ENCODE measurements at places on chromosomes 16 and 17. TPM values are rescaled to one million over a fixed set of nuclear protein-coding genes. Genes with fewer than 3 reads are reported as not detected.

RNF112 gene
- total RNA-seq, result 0.52 TPM

SLC16A5 gene
- 4.8 TPM for total RNA-seq

DNA sequence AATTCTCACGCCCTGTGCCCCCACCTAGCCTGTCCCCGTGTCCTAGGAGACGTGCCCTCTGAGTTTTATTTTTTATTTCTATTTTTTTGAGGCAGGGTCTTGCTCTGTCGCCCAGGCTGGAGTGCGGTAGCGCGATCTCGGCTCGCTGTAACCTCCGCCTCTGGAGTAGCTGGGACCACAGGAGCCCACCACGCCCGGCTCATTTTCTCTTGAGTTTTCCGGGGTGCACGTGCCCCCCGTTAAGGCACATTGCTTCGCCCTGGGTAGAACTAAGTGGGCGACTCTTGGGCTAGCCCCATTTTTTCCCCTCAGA, 655 bp upstream of the KLHDC4 start:
- H3K27ac ChIP-seq, result peak overlapping the region; percentile 78
- no peaks in the 10 kb centered on the region for H3K36me3 ChIP-seq
- no peak for DNase-seq

GRCh38 chr17:32609085-32609484, 122.3 kb downstream of the CDK5R1 start:
- DNase-seq, result peak; percentile 33
- no peak overlapping the region for H3K27ac ChIP-seq
- H3K4me3 ChIP-seq, result no peak overlapping the region
- H3K36me3 ChIP-seq, result no peaks in the 10 kb centered on the region
- no peaks in the 10 kb centered on the region for H3K4me1 ChIP-seq

DNA sequence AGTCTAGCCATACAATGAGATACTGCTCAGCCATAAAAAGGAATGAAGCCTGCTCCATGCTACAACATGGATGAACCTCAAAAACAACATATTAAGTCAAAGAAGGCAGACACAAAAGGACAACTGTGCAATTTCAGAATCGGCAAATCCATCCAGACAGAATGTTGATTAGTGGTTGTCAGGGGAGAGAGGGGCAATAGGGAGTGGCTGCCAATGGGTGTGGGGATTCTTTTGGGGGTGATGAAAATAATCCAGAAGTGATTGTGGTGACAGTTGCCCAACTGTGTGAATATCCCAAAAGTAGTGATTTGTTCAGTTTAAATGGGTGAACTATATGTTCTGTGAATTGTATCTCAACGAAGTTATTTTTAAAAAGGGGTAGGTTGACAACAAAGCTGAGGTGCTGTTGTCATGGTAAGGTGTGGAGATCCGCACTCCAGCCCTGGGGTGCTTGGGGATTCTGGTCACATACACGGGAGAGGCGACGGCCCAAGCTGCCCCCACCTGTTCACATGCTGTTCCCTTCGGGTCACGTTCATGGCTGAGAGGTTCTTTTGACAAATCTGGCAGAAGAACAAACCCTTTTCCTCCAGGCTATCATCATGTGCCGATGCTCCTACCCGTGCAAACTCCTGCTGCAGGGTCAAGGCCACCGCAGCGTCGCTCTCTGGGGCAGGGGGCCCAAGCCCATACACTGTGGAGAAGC, 9.6 kb downstream of the SLX4 start:
- no peak overlapping the region for H3K4me3 ChIP-seq
- no peaks in the 10 kb centered on the region for H3K4me1 ChIP-seq
- DNase-seq, result no peak
- no peaks in the 10 kb centered on the region for H3K36me3 ChIP-seq
- H3K27ac ChIP-seq, result no peak overlapping the region

- H3K36me3 ChIP-seq, result no peaks in the 10 kb centered on the region
- H3K4me1 ChIP-seq, result no peaks in the 10 kb centered on the region
- H3K27me3 ChIP-seq, result no peaks in the 10 kb centered on the region
- no peak overlapping the region for H3K27ac ChIP-seq
- DNase-seq, result no peak
Measured at GRCh38 chr17:58421711-58422110, 4.4 kb upstream of the RNF43 start.

- H3K36me3 ChIP-seq, result no peaks in the 10 kb centered on the region
- no peaks in the 10 kb centered on the region for H3K4me1 ChIP-seq
- H3K4me3 ChIP-seq, result no peak overlapping the region
- no peak overlapping the region for H3K27ac ChIP-seq
- DNase-seq, result no peak
Measured at GRCh38 chr16:61836804-61837393, 199.3 kb downstream of the CDH8 start.

- H3K36me3 ChIP-seq, result peaks cover 13% of the 10 kb centered on the region
- peaks cover 79% of the 10 kb centered on the region for H3K4me1 ChIP-seq
- no peak overlapping the region for H3K4me3 ChIP-seq
- H3K27me3 ChIP-seq, result no peaks in the 10 kb centered on the region
- H3K27ac ChIP-seq, result peak overlapping the region; percentile 22
- DNase-seq, result no peak
Measured at GRCh38 chr17:50692448-50693035, 15.2 kb downstream of the ANKRD40 start.

DNA sequence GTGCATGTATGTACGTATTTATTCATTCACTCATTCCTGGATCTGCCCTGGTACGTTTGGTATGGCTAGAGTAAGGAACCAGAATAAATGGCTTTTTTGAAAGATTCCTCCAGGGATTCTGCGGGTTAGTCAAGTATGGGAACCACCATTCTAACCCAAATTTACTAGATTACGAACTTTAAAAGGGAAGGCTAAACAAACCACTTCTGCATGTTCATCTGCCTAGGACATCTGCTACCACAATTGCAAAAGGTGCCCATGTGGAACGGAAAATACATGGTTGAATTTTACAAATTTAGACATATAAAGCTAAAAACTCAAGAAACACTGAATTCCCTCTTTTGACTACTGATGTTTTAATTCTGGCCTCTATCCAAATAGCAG, 22.1 kb downstream of the CYTH1 start:
- no peak overlapping the region for H3K4me3 ChIP-seq
- H3K36me3 ChIP-seq, result no peaks in the 10 kb centered on the region
- DNase-seq, result no peak
- H3K27me3 ChIP-seq, result no peaks in the 10 kb centered on the region

KRT39 gene
- not detected for total RNA-seq

CACNG3 gene
- not detected for total RNA-seq

SLC5A10 gene
- total RNA-seq, result not detected

- no peak overlapping the region for H3K4me3 ChIP-seq
- H3K4me1 ChIP-seq, result no peaks in the 10 kb centered on the region
- no peaks in the 10 kb centered on the region for H3K36me3 ChIP-seq
- DNase-seq, result no peak
- no peak overlapping the region for H3K27ac ChIP-seq
Measured at GRCh38 chr16:27859020-27859419, 204.5 kb downstream of the GSG1L start.

TBC1D26 gene
- not detected for total RNA-seq

NACA2 gene
- total RNA-seq, result not detected

PPP1R27 gene
- 0.19 TPM for total RNA-seq

All from pancreas (tissue), 10 donors.